Activated naive CD4-positive, alpha-beta T cell (primary cell): ENCODE measurements at places on chromosomes 11 and 22.

DNA sequence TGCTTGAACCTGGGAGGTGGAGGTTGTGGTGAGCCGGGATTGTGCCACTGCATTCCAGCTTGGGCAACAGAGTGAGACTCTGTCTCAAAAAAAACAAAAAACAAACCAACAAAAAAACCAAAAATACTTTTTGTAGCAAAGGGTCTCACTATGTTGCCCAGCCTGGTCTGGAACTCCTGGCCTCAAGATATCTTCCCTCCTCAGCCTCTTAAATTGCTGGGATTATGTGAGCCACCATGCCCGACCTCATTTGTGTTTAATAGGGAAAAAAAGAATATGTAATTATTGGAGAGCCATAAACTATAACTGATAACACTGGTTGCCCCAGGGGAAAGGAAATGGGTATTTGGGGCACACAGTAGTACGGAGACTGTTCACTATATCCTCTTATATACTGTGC lies 19.7 kb downstream of the UVRAG start:
- no peak for DNase-seq

GRCh38 chr22:36726007-36726380 lies 22.4 kb upstream of the CACNG2 start:
- DNase-seq: no peak

DNA sequence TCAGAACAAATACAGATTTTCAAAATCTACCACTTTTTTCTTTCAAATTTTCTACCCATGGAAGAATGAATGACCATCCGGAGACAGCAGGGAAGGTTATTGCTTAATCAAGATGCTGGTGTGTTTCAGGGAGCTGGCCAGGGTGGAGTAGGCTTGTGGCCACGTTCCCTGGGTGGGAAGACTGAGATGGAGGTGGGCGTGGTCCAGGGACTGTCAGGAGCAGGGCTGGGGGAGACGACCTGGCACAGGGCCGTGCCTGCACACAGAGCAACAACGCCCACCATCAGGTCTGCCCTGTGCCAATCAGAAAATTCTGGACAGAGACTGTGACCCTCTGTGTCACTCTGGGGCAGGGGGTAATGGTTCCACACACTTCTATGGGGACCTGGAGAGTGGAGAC lies 7.1 kb upstream of the APOBEC3H start:
- DNase-seq: no peak

- DNase-seq: no peak
Observed at GRCh38 chr11:55697817-55698216, 35.8 kb downstream of the OR4C6 start.

- no peak for DNase-seq
Observed at GRCh38 chr11:3058753-3059664, 1.8 kb upstream of the CARS1 start.

- no peak for DNase-seq
Observed at GRCh38 chr11:100719809-100720221, 32.7 kb downstream of the ARHGAP42 start.

DNA sequence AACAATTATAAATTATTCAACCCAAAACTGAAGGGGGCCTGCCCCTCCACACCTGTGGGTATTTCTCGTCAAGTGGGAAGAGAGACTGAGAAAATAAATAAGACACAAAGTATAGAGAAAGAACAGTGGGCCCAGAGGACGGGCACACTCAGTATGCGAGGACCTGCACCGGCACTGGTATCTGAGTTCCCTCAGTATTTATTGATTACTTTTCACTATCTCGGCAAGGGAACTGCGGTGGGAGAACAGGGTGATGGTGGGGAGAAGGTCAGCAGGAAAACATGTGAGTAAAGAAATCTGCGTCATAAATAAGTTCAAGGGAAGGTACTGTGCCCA lies 3.2 kb downstream of the C11orf54 start:
- no peak for DNase-seq

GRCh38 chr11:66958956-66959274 lies 732 bp upstream of the PC start:
- DNase-seq: no peak

- no peak for DNase-seq
Observed at GRCh38 chr11:128196235-128196634, 391.1 kb downstream of the ETS1 start.

DNA sequence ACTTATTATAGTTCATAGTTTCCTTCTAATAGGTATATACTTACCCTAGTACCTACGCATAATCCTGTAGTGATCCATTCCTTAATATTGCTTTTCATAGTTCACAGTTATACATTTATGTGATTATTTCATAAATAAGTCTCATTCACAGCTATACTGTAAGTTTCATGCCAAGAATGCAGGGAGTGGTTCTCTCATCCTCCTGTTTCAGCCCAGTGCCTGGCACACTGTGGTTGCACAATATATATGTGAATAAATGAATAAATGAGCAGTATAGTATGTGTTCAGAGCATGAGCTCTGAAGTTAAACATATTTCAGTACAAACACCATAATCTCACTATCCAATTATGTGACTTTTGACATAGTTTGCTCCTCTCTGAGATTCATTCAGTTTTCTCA lies 115.8 kb downstream of the MAML2 start:
- no peak for DNase-seq

DNA sequence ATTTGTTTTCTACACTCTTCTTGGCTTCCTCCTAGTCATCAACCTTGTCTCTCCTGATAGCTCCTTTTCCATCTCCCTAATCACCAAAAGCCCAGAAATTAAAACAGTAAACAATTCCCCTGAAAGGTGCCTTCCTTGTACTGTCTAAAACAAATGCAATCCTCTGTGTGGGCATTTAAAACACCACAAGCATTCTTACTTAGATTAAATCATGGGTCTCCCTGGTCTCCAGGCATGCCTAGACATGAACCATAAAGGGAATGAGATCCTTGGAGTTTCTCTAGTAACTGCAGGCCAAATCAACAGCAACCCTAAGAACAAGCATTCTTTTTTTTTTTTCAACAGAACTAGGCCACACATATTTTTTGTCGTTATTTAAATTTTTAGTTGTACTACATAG lies 1.9 kb downstream of the BTG4 start:
- no peak for DNase-seq

DNA sequence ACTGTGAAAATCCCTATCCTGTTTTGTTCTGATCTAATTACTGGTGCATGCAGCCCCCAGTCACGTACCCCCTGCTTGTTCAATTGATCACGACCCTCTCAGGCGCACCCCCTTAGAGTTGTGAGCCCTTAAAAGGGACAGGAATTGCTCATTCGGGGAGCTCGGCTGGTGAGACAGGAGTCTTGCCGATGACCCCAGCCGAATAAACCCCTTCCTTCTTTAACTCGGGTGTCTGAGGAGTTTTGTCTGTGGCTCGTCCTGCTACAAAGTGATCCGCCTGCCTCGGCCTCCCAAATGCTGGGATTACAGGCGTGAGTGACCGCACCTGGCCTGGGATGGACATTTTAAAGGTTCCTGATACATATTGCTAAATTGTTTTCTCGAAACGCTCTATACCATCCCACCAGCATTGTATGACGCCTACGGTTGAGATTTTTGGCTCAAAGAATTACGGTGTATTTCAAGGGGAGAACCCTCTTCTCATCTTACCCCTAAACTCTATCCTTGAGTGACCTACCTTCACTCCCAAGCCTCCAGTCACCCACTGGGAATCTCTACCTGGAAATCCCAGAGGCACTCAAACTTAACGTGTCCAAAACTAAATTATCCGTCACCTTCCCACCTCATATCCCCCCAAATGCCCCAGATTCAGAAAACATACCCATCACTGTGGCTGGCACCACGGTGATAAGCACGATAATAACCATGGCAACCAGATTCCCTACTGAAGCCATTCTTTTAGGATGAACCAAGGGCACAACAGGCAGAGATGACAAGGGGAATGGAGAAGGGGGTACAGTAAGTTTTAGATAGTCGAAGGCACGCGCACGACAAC lies 789 bp upstream of the POLA2 start:
- DNase-seq: no peak

DNA sequence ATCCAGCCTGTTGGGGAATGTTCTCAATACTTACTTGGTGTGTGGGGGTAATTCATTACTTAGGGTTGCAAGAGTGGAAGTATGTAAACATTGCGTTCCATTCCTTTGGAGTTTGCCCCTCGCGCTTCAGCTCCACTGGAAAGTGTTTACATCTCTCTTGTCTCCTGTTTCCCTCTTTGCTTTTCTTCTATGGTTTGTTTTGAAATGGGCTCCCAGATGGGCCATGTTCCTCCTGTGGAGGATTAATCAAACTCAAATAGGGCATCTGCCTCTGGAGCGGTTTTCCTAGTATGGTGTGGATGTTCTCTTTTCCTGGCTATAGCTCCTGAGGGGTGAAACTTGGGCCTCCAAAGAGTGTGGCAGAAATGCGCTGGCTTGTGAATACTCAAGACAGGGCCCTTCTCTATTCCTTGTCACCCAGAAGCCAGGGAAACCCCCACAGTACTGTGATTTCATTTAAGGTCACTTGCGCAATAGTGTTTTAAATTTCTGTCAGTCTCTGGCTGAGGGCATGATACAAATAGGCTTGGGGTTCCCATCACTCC lies 51.9 kb downstream of the CD44 start:
- DNase-seq: no peak

GRCh38 chr22:34986523-34986922 lies 79.4 kb upstream of the ISX start:
- no peak for DNase-seq

- peak; percentile 33 for DNase-seq
Observed at GRCh38 chr11:9313648-9314290, 624 bp downstream of the TMEM41B start.

DNA sequence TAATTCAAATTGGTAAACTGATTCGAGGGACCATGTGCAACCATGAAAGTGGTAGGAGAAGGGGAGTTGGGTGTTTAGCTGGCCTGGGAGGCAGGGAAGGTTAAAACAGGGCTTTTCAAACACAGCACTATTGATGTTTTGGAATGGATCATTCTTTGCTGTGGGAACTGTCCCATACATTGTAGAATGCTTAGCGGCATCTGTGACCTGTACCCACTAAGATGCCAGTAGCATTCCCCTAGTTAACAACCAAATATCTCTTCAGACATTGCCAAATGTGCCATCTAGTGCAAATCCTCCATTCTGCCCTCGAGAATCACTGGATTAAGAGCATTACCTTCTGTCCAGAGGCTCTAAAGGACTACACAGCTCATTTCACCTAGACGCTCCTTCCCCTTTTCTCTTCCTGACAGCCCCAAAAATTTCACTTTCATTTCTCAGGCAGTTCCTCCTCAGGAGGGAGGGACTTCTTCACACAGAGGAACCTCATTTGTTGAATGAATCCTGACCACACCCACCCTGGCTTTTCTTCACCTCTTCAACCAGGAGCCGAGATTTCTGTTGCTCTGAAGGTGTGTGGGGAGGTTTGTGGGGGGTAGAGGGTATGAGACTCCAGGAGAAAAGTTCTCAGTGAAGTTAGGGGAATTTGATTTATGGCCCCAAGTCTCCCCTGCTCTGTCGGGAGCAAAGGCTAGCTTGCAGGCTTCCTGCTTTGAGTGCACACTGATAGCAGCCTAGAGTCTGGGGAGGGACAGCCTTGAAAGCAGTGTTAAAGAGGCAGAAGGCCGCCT lies at the start of gene TRIM34:
TSS of gene TRIM34 (plus strand) at position 513 of the 791 bp plus-strand sequence. CDS start 7,331 bp downstream, outside the sequence.
- peak; percentile 55 for DNase-seq

- DNase-seq: no peak
Observed at GRCh38 chr11:57643802-57644201, 5.9 kb downstream of the YPEL4 start.

GRCh38 chr11:126480410-126481302 lies 125.2 kb downstream of the ST3GAL4 start:
- peak; percentile 46 for DNase-seq
